Hepatocyte (in vitro differentiated cells): ENCODE measurements at places on chromosomes 5 and 9.

- no peak for DNase-seq
Observed at GRCh38 chr9:89617978-89618377, 13.2 kb downstream of the GADD45G start.

DNA sequence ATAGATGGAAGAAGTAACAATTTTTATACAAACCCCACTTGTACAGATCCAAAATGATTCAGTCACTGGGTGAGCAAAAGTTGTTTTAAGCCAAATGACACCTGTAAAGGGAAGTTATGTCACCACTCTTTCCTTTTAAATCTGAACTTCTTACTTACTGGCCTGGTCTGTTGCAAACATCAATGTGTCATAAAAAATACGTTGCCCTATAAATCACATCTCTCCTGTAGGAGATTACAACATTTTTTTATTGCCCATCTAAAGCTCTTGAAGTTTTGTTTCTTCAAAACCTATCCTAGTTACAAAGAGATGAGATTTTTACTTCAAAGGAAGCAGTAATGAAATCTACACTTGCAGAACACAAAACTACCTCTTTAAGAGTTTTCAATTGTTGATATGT lies 1087.8 kb upstream of the DMAC1 start:
- DNase-seq: no peak

DNA sequence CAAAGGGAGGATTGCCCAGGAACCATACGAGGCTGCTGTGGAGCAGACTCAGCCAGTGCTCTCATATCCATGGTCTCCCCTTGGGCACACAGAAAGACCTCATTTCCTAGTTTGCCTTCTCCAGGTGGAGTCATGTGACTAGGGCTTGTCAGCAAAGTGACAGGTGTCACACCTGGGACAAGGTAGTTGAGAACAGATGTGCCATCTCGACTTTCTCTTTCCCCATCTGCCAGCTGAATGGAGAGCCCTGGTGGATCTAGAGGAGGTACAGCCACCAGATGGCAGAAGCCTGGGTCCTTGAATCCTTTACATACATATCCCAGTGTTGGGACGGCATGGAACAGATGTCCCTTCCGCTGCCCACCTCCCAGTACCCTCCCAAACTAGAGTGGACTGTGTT lies 42.9 kb upstream of the ALDOB start:
- DNase-seq: no peak

GRCh38 chr5:100668511-100668910 lies 133.3 kb downstream of the FAM174A start:
- no peak for DNase-seq

DNA sequence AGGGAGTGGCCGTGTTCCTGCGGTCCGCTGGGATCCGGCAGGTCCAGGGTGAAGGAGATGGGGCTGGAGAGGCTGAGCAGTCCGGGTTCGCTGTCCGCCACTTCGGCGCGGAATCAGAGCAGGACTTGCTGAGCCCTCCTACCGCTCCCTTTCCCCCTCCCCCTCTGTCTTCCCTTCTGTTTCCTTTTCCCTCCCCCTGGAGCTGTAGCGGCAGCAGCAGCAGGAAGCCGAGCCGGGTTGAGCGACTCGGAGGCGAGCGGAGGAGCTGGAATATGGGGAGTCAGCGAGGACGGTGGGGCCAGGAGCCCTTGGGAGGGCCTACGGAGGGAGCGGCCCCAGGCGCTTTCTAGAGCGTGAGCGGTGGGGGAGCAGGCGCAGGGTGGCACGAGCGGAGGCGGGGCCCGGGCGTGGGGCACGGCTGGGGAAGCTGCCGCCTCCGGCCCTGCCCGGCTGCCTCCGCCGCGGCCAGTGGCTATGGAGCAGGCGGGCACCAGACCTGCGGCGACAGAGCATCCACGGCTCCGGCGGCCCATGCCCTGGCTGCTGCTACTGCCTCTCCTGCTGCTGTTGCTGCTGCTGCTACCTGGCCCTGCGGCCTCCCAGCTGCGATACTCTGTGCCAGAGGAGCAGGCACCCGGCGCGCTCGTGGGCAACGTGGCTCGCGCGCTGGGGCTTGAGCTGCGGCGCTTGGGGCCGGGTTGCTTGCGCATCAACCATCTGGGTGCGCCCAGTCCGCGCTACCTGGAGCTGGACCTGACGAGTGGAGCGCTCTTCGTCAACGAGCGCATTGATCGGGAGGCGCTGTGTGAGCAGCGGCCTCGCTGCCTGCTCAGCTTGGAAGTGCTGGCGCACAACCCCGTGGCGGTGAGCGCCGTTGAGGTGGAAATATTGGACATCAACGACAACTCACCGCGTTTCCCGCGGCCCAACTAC lies at the start of gene PCDHAC2:
PCDHAC2 (plus strand) TSS at position 184 of the 933 bp plus-strand sequence; CDS start at position 475, 291 bp downstream.
- DNase-seq: peak; percentile 82

DNA sequence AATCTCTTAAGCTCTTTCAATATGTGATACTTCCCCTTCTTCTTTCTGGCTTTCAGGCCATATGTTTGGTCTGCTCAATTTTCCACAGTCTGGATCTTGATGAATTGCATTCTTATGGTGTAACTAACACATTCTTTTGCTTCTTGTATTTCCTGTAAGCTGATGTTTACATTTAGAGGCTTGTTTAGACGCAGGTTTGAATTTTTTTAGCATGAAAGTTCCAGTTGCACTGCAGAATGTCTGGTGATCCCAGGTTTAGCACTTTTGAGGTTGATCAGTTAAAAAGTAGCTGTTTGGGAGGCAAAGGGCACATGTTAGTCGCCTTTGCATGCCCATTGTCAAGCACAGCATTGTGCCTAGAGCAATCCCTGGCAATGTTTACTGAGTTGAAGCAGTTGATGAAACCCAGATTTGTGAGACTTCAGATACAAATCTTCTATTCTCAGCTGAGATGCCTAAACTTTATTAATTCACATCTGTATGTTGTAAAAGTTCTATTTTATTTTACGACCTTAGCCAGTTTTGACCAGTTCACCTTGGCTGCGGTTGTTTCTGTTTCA lies 59.6 kb upstream of the SPATA31C2 start:
- peak; percentile 45 for DNase-seq

DNA sequence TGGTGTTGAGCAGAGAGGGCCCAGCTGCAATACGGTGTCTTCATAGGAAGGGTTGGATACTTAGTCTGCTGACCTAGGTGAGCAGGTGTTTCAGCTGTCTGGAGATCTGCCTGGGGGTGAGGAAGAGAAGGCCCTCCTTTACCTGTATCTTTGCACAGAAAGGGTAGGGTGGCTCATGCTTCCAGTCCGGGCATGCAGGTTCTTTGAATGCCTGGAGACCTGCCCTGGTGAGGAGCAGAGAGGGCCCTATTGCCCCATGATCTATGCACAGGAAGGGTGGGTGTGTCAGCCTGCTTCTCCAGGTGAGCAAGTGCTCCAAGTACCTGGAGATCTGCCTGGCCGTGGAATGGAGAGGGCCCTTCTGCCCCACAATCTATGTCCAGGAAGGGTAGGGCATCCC lies 63.0 kb downstream of the FER start:
- no peak for DNase-seq
